Upper lobe of right lung (tissue), 1 donor: ENCODE measurements at places on chromosomes 4 and X.

DNA sequence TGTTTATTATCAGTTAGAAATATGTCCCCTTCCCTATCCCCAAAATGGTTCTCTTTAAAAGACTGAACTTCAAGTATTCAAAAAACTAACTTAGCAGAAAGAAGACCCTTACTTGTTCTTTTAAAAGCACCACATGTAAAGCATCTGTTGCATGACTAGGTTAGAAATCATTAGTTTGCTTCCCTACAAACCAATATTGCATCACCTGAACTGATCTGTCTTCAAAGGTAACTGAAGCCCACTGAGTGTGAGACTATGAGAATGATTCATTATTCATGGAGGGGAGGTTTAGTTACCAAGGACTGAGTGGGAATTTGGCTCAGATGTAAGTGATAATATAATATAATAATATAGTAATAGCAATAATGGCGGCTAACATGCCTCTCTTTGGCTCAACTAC lies 231.7 kb downstream of the SPRY1 start:
- DNase-seq: no peak

GRCh38 chr4:13938299-13938698 lies 310.8 kb upstream of the BOD1L1 start:
- DNase-seq: no peak

- DNase-seq: no peak
Observed at GRCh38 chr4:168604496-168605373, 107.9 kb downstream of the PALLD start.

GRCh38 chr4:14924076-14924811 lies 78.0 kb upstream of the CPEB2 start:
- DNase-seq: no peak

DNA sequence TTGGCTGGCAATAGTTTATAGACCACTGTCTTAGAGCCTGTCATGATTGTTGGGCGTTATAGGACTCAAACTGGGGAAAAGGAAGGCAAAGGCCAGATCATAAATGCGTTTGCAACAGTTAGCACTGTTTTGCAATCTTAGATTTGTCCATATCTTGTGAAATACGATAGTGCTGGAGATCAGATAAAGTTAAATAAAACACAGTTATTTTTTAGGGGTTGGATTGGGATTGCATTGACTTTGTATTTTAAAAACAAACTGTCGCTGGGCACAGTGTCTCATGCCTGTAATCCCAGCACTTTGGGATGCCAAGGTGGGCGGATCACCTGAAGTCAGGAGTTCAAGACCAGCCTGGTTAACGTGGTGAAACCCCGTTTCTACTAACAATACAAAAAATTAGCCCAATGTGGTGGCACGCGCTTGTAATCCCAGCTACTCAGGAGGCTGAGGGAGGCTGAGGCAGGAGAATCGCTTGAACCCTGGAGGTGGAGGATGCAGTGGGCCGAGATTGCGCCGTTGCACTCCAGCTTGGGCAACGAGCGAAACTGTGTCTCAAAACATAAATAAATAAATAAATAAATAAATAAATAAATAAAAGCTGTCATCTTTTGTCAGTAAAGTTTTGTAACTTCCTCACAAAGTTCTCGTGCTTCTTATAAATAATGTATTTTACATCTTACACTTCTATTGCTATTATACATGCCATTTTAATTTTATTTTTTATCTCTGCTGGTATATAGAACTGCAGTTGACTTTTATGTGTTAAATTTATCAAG lies 117.2 kb downstream of the KDM6A start:
- no peak for DNase-seq

GRCh38 chr4:13816472-13816871 lies 188.9 kb upstream of the BOD1L1 start:
- DNase-seq: no peak

DNA sequence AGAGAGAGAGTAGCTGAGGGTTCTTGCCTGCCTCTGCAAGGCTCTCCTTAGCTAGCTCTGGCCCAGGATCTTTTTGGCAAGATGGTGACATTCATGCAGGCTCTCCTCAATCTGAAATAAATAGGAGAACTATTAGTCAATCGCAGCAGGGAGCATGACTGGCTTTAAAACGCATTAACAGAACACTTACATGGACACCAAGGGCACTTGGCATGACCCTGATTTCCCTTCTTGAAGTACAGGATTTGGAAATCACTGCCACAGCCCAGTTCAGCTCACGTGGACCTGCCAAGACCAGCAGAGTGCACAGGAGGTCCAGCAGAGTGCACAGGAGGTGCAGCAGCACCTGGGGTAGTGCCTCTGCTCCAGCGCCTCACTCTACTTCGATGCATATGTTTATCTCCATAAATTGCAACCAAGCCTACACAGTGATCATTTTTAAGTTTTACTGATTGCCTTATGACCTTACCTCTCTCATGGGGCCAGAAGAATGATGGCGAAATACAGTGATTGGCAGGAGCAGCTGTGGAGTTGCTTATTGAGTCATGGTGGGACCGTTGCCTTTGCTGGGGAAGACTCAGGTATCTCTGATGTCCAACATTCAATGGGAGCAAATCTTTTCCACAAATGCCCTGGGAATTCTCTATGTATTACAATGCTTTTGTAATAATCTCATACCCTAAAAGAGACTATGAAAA lies 122.4 kb downstream of the SYNPO2 start:
- peak; percentile 70 for DNase-seq

DNA sequence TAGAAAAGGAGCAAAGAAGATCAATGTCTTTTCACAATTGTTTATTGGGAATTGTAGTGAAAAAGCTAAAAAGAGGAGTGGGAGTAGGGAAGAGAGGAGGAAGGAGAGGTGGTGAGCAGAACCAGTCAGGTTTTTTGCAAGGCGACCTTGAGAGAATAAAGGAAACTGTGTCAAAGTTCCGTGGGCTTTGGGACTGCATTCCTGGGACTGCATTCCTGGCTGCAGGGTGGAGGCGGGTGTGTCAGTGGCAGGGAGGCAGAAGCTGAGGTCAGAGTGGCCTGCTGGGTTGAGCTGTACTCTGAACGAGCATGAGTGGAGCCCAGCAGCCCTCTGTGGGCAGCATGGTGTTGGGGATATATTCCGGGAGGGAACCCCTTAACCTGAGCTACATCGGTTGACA lies 66.8 kb upstream of the UCP1 start:
- DNase-seq: peak; percentile 73

GRCh38 chrX:20438871-20439526 lies 172.3 kb upstream of the RPS6KA3 start:
- no peak for DNase-seq

DNA sequence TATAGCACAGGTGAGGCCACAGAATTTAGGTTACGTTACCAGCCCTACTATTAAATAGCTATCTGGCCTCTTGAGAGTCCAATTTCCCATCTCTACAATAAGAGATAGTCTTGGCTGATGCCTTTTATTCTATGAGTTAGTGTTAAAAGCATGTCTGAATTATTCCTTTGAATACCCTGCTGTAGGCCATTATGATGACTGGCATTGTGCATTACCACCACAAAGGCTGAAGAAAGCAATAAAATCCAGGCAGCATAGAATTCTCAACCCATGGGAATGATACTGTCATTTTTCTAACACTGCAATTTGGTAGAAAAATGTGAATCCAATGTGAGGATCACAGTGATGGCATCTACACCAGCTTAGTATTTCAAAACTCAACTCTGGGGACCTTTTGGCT lies 51.4 kb downstream of the OTC start:
- DNase-seq: no peak

- no peak for DNase-seq
Observed at GRCh38 chrX:16212436-16212835, 45.2 kb downstream of the MAGEB17 start.

- no peak for DNase-seq
Observed at GRCh38 chr4:110793381-110793801, 170.5 kb upstream of the PITX2 start.

GRCh38 chr4:21801661-21802385 lies 146.7 kb downstream of the KCNIP4 start:
- no peak for DNase-seq

DNA sequence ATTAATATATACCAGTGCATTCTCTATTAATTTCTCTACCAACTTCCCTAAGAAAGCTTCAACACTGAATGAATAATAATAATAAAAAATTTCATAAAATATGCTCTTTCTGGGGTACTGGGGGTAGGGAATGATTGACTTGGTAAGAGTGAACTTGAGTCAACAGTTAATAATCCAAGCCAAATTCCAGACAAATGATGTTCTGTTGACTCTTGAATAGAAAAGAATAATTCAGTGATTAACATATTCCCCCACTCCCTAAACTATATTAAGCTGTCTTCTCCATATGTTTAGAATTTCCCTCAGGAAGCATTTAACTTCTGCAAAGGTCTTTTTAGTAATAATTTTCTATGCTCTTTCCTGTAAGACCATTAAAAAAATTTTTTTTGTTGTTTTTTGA lies 12.3 kb downstream of the PGRMC2 start:
- DNase-seq: no peak

- peak; percentile 35 for DNase-seq
Observed at GRCh38 chr4:813900-814299, 12.0 kb downstream of the CPLX1 start.

DNA sequence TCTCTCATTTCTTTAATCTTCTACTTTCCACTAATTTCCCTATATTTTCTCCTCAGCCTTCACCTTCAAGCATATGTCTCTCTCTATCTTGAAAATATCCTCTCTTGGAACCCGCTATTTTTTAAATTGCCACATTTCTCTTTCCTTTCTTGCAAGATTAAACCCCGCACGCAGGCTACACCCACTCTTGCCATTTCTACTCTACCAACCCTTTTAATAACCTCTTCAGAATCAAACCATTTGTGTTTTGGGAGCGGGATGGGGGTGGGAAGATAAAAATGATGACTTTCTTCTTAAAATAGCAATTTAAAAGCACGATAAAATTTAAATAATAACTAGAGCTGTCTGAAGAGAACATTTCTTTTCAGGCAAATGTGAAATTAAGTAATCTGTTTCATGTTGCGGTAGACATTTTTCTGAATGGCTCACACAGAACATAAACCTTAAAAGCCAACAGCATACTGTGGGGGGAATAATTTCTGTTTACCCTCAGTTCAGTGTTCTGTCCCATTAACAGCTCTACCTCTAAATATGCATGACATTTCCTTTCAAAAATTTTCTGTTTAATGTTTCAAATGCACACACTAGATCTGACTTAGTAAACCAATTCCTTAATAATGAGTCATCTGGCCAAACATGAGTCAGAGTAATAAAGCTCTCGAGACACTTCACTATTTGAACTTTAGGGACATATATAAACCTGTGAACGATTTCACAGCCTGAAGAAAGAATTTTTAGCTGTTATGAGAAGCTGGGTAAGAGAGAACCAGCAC lies 20.5 kb downstream of the ARSJ start:
- DNase-seq: no peak

DNA sequence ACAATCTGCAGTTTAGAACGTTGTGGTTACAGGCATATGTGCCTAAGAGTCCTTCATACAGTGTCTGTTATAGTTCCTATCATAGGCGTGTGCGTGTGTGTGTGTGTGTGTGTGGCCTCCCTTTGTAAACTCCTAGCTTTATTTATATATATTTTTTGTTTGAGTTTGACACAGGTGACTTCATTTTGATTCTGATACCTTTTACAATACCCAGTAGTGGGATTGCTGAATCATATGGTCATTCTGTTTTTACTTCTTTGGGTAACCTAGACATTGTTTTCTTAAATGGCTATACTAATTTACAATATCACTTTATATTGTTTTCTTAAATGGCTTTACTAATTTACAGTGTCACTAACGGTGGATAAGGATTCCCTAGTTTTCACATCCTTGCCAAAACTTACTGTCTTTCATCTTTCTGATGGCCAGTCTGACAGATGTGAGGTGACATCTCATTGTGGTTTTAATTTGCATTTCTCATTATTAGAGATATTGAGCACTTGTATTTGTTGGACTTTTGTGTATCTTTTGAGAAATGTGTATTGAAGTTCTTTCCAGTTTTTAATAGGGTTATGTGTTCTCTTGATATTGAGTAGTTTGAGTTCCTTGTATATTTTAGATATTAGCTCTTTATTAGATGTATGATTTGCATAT lies 211.1 kb upstream of the NUDT6 start:
- no peak for DNase-seq

DNA sequence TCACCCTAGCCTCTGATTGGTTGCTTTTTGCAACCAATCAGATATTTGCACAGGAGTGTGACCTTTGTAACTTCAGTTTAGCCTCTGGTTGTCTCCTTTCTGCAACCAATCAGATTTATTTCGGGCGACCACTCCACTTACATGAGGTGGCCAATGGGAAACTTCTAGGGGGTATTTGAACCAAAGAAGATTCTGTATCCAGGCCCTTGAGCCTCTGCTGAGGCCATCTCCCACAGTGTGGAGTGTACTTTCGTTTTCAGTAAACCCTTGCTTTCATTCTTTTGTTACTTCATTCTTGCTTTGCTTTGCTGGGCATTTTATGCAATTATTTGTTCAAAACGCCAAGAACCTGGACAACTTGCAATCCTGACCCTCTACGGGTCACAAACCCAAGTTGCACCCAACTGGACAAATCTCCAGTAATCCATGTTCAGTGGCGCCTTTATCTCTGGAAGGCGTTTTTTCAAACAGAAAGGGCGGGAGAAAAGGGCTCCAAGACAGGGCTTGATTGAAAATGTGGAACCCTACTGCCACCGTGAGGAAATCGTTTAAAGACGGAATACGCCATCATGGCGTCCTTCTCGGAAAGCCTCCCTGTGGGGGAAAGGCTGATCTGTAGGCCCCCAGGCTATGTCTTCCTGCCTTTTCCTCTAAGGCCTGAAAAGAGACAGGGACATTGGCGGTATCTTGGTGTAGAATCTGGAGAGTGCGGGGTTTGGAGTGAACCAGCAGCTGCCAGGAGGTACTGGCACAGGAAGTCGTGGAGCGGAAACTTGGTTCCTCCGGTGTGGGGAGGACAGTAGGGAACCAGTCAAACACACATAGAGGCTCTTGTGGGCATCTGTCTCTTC lies 184.6 kb downstream of the OR13H1 start:
- DNase-seq: no peak

- no peak for DNase-seq
Observed at GRCh38 chr4:52358366-52358765, 300.7 kb downstream of the USP46 start.

DNA sequence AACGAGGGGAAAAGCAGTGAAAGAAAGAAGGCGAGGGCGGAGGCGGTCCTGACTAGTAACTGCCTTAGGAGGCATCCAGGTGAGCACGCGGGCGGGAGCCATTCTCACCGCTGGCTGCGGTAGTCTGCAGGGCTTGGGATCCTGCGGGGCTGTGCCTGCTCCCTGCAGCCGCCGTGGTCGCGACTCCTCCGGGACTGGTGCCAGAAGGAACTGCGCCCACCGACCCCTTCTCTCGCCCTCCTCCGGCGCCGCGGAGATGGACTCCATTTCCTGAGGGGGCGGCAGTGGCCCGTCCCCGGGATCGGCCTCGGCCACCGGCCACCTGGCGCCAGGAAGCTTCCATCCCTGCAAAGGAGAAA lies 543 bp downstream of the NFXL1 start:
- peak; percentile 77 for DNase-seq

DNA sequence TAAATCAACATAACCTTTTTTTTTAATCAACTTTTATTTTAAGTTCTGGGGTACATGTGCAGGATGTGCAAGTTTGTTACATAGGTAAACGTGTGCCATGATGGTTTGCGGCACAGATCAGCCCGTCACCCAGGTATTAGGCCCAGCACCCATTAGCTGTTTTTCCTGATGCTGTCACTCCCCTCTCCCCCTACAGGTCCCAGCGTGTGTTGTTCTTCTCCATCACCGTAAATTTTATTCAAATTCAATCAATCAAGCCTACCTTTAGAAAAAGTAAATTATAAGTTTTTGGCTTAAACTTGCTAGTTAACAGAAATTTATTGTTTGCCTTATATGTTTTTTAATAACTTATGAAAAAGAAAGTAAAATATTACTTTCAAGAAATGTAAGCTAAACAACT lies 25.9 kb downstream of the TIGD2 start:
- DNase-seq: no peak

- no peak for DNase-seq
Observed at GRCh38 chrX:11756354-11757318, 1.4 kb upstream of the MSL3 start.

GRCh38 chr4:70903291-70903603 lies 1.1 kb downstream of the MOB1B start:
- no peak for DNase-seq
